Placental epithelial cell (primary cell): ENCODE measurements at places on chromosomes 1 and 21. TPM values are rescaled to one million over a fixed set of nuclear protein-coding genes. Genes with fewer than 3 reads are reported as not detected.

The CRYAA gene
- not detected in 2 replicates for total RNA-seq

The DNASE2B gene
- not detected in 2 replicates for total RNA-seq

The MMP23B gene
- total RNA-seq: 59.8 and 73.0 TPM in 2 replicates

The PEX19 gene
- total RNA-seq: 30.2 and 63.1 TPM in 2 replicates

The QSOX1 gene
- total RNA-seq: 148 and 271 TPM in 2 replicates

The DNAH14 gene
- 2.7 and 3.1 TPM in 2 replicates for total RNA-seq

The ZNF644 gene
- total RNA-seq: 72.2 and 82.1 TPM in 2 replicates

The OR2G6 gene
- 4.3 and 13.2 TPM in 2 replicates for total RNA-seq

The RORC gene
- total RNA-seq: not detected in 2 replicates

The CELA2A gene
- total RNA-seq: not detected in 2 replicates

The PRKCZ gene
- total RNA-seq: 69.1 and 73.1 TPM in 2 replicates

The FASLG gene
- total RNA-seq: not detected in 2 replicates

The PRDM16 gene
- total RNA-seq: not detected in 2 replicates

The PIGV gene
- 21.5 and 29.8 TPM in 2 replicates for total RNA-seq
